HFFc6 (cell line): ENCODE measurements at places on chromosomes 4 and X.

DNA sequence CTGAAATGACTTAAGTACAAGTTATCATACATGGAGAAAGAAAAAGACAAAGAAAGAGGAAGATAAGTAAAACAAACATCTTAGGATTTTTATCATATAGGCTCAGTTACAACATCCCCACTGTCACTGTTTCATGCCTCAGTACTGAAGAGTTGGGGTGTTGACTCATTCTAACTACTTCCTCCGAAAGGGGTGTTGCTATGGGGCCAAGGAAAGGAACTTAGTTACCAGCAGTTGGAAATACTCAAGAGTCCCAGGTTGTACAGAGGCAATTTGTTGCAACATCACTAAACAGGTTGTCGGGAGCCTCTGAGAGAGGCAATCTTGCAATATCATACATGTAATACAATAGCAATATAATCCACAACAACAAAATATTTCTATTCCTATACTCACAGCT lies 1264.7 kb downstream of the PCDH7 start:
- DNase-seq = no peak
- no peaks in the 10 kb centered on the region for H3K27me3 ChIP-seq
- H3K27ac ChIP-seq = no peak overlapping the region
- H3K36me3 ChIP-seq = no peaks in the 10 kb centered on the region

- no peak overlapping the region for H3K27ac ChIP-seq
- no peak for DNase-seq
- H3K4me3 ChIP-seq = no peak overlapping the region
Measured at GRCh38 chr4:16067515-16067914, 16.3 kb downstream of the PROM1 start.

- no peak overlapping the region for H3K4me3 ChIP-seq
- no peaks in the 10 kb centered on the region for H3K27me3 ChIP-seq
Measured at GRCh38 chrX:54484666-54485065, 11.4 kb downstream of the FGD1 start.

DNA sequence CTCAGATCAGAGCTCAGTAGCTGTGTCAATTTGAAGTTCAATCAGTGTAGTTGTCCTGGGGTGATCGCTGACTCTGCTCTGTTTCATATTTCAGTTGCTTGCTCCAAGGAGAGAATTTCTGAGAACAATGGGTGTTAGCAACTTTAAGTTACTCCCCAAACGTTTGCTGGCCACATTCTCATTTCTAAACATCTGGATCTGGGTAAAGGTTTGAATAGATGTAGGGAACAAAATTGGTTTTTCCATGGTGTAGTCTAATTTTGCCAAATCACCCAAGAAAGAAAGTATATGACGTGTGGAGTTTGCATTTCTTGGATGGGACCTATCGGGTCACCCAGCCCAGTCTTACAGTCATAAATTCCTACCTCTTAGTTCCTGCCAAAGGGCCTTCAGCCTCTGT lies 103.7 kb downstream of the AKAP4 start:
- H3K27ac ChIP-seq = no peak overlapping the region
- H3K4me3 ChIP-seq = no peak overlapping the region

DNA sequence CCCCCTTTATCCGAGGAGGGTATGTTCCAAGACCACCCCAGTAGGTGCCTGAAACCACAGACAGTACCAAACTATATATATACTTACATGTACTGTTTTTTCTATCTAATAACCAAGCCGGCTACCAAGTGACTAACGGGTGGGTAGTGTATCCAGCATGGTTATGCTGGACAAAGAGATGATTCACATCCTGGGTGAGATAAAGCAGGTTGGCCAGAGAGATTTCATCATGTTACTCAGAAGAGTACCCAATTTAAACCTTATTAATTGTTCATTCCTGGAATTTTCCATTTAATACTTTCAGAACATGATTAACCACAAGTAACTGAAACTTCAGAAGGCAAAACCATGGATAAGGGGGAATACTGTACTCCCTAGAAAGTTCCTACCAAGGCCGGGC lies 46.5 kb downstream of the RFC1 start:
- no peaks in the 10 kb centered on the region for H3K27me3 ChIP-seq
- H3K4me3 ChIP-seq = peak overlapping the region; percentile 69
- DNase-seq = peak; percentile 89

DNA sequence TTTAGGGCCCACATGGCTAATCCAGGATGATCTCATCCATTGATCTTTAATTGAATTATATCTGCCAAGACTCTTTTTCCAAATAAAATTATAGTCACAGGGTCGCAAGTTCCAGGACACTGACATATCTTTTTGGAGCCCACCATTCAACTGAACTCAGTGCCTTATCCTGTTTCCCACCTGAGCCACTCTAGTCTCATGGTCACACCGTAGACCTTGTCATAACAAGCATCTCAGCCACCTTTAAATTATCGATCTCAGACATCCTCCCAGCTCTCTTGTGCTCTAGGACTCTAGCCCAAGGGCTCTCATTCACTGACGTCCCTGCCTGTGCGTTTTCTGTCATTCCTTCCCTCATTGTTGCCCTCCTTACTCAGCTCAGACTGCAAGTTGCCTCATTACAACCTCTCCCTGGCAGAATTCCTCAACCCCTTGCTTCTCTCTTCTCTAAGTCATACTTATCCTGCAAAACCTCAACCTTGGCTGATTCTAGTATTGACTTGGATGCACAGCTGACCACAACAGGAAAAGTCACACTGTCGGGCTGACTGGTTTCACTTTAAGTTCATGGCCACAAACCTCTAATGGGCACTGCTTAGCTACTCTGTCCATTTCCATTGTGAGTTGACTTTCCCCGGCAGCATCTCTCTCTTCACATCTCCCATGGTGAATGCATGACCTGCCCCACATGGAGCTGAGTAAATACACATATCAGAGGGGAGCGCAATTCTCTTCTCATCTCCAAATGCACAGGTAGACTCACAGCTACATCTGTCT lies 91.0 kb upstream of the TRIM2 start:
- no peak for DNase-seq
- H3K27ac ChIP-seq = no peak overlapping the region
- no peak overlapping the region for H3K4me3 ChIP-seq
- no peaks in the 10 kb centered on the region for H3K4me1 ChIP-seq
- H3K27me3 ChIP-seq = peaks cover 12% of the 10 kb centered on the region

GRCh38 chr4:188975271-188975670 lies 836.0 kb downstream of the TRIML1 start:
- H3K4me3 ChIP-seq = no peak overlapping the region
- peaks cover 54% of the 10 kb centered on the region for H3K4me1 ChIP-seq
- no peak overlapping the region for H3K27ac ChIP-seq
- no peak for DNase-seq
- H3K27me3 ChIP-seq = no peaks in the 10 kb centered on the region

DNA sequence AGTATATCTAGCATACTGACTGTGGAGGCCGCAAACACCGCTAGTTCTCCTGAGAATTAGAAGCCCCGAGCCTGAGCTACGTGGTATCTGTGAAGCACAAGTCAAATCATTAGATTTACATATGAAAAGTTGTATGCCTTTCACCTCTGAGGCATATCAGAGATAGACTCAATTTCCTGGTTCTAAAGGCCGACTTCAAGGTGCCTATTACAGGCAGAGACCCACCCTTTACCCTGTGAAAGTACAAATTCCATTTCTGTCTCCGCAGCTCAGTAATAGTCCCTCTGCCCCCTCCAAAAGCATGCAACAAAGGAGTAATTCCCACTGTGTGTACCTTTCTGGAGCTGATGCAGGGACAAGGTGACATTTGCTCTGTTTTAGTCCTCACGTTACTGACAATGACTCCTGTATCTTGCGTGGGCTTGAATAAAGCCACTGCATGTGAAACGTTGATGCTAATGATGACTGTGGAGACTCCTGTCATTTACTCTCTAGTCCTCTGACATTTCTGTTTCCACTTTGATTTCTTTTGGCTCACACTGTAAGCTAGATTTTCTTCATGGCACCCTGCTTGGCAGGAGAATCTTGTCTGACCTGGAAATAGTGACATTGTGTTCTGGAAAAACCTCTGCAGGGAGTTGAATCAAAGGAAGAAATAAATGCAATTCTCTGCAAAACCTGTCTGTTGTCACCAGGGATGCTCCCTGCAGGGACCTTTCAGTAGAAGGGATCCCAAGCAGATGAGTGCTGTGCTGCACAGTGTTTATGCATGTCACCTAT lies 273.2 kb upstream of the EMCN start:
- H3K36me3 ChIP-seq = no peaks in the 10 kb centered on the region

DNA sequence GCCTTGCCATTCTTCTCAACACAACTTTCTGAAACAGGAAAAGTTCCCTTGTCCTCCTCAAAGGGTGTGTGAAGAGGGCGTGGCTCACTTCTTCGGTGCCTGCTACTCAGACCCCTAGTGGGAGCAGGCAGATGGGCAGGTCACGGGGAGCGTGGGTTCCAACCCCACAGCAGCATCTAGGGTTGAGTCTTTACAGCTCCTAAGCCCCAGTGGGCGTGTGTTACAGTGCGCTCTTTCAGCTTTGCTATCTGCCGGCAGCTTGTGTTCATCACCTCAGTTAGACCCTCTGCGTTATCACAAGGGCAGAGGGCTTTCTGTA lies 57.5 kb upstream of the KLF3 start:
- H3K4me3 ChIP-seq = no peak overlapping the region
- H3K27me3 ChIP-seq = peaks cover 16% of the 10 kb centered on the region
- no peaks in the 10 kb centered on the region for H3K36me3 ChIP-seq

DNA sequence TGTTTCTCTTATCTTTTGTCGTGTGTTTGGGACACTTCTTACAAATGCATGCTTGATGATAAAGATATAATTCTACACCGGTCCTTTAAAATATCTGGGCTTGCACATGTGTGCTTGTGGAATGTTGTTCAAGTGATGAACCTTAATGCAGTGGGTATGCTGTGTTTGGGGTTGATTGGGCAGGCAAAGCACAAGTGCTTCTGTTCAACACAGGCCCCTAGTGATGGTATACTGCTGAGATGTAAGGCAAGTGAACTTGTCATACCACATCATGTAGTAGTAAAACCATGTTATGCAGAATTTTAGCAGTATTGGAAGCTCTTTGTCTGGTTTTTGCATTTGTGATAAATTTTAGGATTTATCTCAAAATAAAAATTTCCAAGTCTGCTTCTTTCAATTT lies 23.9 kb downstream of the TBC1D19 start:
- H3K4me3 ChIP-seq = no peak overlapping the region
- no peak overlapping the region for H3K27ac ChIP-seq
- no peak for DNase-seq

GRCh38 chr4:131207589-131207988 lies 1941.5 kb upstream of the PCDH10 start:
- no peaks in the 10 kb centered on the region for H3K36me3 ChIP-seq
- no peak overlapping the region for H3K27ac ChIP-seq
- no peak for DNase-seq
- no peaks in the 10 kb centered on the region for H3K27me3 ChIP-seq
- no peak overlapping the region for H3K4me3 ChIP-seq

- no peaks in the 10 kb centered on the region; the same call in 1 of the 2 replicates for H3K27me3 ChIP-seq
- peaks cover 25% of the 10 kb centered on the region for H3K4me1 ChIP-seq
- H3K36me3 ChIP-seq = no peaks in the 10 kb centered on the region
- no peak overlapping the region for H3K4me3 ChIP-seq
- no peak overlapping the region for H3K27ac ChIP-seq
Measured at GRCh38 chr4:177404342-177404741, 37.9 kb downstream of the AGA start.

DNA sequence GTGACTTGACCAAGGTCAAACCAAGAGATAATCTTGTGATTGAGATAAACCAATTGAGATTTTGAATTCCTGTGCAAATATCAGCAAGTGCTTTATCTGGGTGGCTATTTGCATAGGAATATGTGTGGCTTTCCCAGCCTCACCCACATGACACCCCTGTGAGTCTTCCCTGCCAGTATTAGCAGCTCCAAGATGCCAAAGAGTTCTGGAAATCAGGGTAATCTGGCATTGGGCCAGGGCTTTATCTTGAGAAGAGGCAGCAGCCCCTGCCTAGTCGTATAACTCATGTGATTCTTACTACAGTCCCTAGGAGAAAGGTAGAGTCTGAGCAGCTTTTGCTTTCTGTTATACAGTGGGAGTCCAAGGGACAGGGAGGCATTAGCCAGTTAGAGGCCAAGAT lies 87.7 kb downstream of the RLIM start:
- H3K4me3 ChIP-seq = no peak overlapping the region
- H3K27ac ChIP-seq = no peak overlapping the region
- H3K36me3 ChIP-seq = peaks cover 4% of the 10 kb centered on the region
- H3K4me1 ChIP-seq = peaks cover 14% of the 10 kb centered on the region
- no peaks in the 10 kb centered on the region for H3K27me3 ChIP-seq

DNA sequence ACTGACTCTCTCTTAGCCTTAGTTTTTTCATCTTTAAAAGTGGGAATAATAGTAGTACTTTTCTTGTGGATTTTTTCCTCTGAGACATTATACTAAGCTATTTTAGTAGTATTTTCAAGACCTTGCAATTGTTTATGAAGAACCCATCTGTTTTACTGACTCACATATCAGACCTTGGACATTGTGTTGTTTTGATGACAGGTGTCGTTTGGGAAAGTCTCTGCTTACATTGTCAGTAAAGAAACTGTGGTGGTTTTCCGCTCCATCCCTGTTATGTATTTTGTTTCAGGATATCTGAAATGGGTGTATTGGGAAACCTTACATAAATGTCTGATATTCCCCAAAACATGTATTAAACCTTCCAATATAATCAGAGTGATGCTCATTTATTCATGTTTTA lies 92.2 kb downstream of the STIM2 start:
- no peak overlapping the region for H3K27ac ChIP-seq
- no peaks in the 10 kb centered on the region for H3K36me3 ChIP-seq
- DNase-seq = no peak
- H3K4me3 ChIP-seq = no peak overlapping the region

- no peak overlapping the region for H3K4me3 ChIP-seq
- no peaks in the 10 kb centered on the region for H3K4me1 ChIP-seq
- H3K36me3 ChIP-seq = no peaks in the 10 kb centered on the region
- H3K27ac ChIP-seq = no peak overlapping the region
- DNase-seq = no peak
- H3K27me3 ChIP-seq = peaks cover 4% of the 10 kb centered on the region; the same call in 1 of the 2 replicates
Measured at GRCh38 chrX:109578916-109579315, 42.3 kb downstream of the NXT2 start.

GRCh38 chrX:23908219-23909004 lies 606 bp downstream of the CXorf58 start:
- H3K4me1 ChIP-seq = peaks cover 22% of the 10 kb centered on the region
- no peaks in the 10 kb centered on the region for H3K36me3 ChIP-seq
- peak overlapping the region; percentile 82 for H3K4me3 ChIP-seq
- no peaks in the 10 kb centered on the region for H3K27me3 ChIP-seq

DNA sequence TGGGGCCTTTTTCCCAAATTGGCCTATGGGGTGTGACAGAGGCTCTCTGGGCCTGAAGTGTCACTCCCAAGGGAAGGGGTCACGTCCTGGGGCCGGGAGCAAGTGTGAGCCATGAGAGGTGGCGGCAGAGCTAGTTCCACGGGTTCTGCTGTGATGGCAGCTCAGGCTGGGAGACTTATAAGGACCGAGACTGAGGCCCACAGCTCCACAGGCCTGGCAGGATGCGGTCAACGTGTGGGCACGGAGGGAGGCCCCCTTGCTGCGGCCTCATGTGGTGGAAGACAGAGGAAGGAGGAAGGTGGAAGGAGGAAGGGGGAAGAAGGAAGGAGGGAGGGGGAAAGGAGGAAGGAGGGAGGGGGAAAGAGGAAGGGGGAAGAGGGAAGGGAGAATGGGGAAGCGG lies 7.2 kb upstream of the CPLX1 start:
- H3K36me3 ChIP-seq = peaks cover 12% of the 10 kb centered on the region
- no peak overlapping the region for H3K27ac ChIP-seq
- no peak for DNase-seq
- H3K4me1 ChIP-seq = no peaks in the 10 kb centered on the region

GRCh38 chr4:53461244-53461643 lies 83.8 kb downstream of the FIP1L1 start:
- H3K4me3 ChIP-seq = no peak overlapping the region
- no peak overlapping the region for H3K27ac ChIP-seq
- DNase-seq = no peak
- no peaks in the 10 kb centered on the region for H3K27me3 ChIP-seq
- H3K36me3 ChIP-seq = peaks cover 41% of the 10 kb centered on the region

- no peak for DNase-seq
- H3K27me3 ChIP-seq = peaks cover 5% of the 10 kb centered on the region
- H3K36me3 ChIP-seq = no peaks in the 10 kb centered on the region
- H3K4me1 ChIP-seq = no peaks in the 10 kb centered on the region
- no peak overlapping the region for H3K4me3 ChIP-seq
Measured at GRCh38 chr4:37469286-37469685, 216.9 kb downstream of the RELL1 start.
